Stimulated activated CD4-positive, alpha-beta T cell treated with anti-CD3 and anti-CD28 coated beads, Interleukin-1b, Interleukin-23, amount 100 ng/mL, for 4 hours (primary cell): ENCODE measurements at places on chromosomes 11 and 22.

DNA sequence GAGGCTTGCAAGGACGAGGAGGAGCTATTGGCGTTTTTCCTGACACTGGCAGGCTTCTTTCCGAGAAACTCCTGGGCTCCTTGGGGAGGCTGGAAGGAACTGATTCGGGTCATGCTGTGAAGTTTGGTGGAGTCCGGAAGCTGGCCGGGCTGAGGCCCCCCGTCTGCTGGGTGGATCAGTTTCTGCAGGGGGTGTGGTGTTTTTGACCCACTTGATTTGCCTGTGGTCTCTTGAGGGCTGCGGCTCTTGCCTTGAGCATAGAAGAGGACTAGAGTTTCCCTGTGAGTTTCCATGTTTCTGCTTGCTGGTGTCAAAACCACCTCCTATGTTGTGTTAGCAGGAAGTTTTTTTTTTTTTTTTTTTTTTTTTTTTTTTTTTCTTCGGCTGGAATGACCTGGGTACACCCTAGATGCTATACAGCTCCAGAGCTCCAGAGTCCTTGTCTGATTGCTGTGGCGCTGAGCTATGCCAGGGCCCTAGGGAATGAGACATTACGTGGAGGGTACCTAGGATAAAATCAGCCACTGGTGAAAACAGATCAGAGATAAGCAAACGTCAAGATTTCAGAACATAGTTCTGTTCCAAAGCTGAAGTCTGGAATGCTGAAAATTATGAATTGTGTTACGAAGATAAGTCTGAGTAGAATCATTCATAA lies 728 bp downstream of the TBC1D22A start:
- DNase-seq = no peak

GRCh38 chr11:15519124-15519791 lies 404.5 kb downstream of the INSC start:
- DNase-seq = no peak

DNA sequence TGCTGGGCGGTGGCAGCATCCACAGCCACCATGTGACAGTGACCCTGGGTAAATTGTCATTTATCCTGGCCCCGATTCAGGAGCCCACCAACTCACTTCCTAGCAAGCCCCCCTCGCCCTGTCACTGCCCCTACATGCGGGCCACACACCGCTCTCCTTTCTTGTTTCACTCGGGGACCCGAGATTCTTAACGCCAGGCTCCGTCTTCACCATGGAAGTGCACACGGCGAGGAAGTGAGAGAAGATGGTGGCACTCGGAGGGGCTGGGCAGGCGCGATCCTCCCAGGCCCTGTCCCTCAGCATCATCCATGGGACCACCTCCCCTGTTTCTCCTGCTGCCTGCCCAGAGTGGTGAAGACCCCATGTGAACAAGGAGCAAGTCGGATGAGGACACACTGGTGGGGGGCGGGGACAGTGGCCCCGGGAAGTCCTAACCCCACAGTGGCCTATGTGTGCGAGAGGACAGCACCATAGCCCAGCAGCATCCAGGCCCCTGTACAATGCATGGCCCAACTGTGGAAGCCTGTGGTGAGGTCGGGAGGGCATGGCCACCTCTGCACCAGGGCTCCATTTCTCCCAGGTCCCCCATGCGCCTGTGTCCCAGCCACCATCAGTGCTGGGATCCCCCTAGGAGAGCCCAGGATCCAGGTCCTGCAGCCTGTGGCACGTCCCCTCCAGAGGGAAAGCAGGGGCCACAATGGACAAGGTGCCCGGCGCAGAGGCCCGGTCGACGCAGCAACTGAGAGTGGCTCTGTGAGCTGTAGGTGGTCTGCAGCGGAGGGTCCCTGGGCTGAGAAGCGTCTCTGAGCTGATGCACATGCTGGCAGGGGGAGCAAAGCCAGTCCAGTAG lies 262.8 kb downstream of the BRD1 start:
- DNase-seq = no peak

- no peak for DNase-seq
These were observed 7.2 kb upstream of the SLN start for GRCh38 chr11:107719073-107719472.

- DNase-seq = no peak
These were observed 61.5 kb downstream of the IGLL1 start for GRCh38 chr22:23518376-23519187.

DNA sequence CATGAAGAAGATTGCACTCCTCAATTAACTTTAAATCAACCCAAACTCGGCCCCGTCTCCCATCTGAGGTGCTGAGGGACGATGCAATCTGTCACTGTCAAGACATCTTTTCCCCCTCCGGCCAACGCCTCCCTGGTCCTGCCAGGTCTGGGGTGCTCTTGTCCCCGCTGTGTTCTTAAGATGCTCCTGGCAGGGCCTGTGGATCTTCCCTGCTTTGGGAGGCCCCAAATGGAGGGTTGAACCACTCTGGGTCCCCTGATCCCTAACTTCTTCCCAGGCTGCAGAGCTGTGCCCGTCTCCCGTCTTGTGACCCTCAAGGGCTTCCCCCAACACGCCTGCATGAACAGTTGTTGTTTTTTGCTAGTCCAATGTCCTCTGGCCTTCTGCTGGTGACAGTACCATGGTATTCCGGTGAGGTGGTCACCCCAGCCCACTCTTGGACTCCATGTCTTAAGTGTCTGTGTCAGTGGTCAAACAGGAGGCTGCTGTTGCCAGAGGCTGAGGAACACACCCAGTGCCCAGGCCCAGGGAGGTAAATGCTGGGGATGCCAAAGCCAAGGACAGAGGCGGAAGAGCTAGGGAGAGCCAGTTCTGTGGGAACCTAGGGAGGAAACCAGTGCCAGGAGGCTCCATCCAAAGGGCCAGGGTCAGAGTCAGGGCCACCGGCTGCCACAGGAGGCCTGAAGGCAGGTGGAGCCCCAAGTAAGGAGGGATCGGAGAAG lies 70.6 kb upstream of the SHANK2 start:
- DNase-seq = no peak

GRCh38 chr11:134170919-134171281 lies 52.9 kb downstream of the NCAPD3 start:
- no peak for DNase-seq

DNA sequence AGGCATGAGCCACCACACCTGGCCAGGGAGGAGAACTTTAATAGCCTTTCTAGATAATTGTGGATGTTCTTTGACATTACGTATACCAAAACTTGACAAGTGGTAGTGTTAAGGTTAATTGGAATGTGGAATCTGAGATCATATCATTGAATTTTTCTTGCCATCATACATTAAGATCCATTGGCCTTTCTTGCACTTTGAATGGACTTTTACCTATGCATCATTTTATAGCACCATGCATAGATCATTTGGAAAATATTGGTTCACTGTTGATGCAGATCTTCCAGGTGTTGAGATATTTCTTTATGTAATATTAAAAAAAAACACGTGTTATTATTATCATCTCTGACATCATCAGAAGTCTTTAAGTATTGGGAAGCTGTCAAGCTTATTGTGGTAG lies 36.5 kb downstream of the ACER3 start:
- DNase-seq = no peak

- no peak for DNase-seq
These were observed 58.2 kb downstream of the MORC2 start for GRCh38 chr22:30910358-30910757.

DNA sequence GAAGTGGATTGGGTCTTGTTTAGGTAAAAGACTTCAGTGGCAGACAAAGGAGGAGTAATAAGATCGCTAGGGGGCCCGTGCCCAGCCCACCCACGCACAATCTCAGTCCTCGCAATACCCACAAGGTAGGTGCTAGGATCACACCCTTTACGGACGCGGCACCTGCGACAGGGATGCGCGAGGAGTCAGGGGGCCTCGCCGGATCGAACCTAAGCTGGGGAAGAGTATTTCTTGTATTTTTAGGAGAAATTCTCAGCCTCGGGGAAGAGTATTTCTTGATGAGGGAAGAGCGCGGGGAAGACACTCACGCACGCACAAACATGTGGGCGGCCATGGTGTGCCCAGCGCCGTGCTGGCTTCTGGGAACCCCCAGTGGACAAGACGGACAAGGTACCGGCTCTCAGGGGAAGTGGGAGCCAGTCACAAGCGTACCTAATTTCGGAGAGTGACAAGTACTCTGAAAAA lies 745 bp upstream of the FAM118A start:
- no peak for DNase-seq

GRCh38 chr22:43017525-43018460 lies 2.8 kb upstream of the PACSIN2 start:
- no peak for DNase-seq

GRCh38 chr11:30365793-30366517 lies 43.1 kb downstream of the ARL14EP start:
- no peak for DNase-seq

GRCh38 chr11:59368238-59369022 lies 9.7 kb downstream of the OR5AN1 start:
- DNase-seq = no peak

GRCh38 chr11:69496631-69497220 lies 15.3 kb downstream of the LINC01488 start:
- no peak for DNase-seq

DNA sequence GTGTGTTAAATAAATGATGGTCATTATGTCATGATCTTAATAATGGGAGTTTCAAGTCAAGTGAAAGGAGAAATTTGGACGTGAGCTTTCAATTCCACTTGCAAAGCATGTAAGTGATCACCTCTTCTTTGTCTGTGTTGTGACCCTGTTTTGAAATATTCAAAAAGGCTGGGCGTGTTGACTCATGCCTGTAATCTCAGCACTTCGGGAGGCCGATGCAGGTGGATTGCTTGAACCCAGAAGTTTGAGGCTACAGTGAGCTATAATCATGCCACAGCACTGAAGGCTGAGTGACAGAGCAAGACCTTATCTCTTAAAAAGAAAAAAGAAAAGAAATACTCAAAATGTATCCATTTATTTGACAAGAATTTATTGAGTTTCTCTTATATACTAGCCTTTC lies 32.9 kb upstream of the EED start:
- DNase-seq = no peak

- no peak for DNase-seq
These were observed 33.8 kb downstream of the EHF start for GRCh38 chr11:34654483-34655334.

GRCh38 chr22:44047891-44048301 lies 23.8 kb downstream of the PARVB start:
- no peak for DNase-seq

- DNase-seq = no peak
These were observed 9.4 kb downstream of the C11orf97 start for GRCh38 chr11:94521684-94522083.

DNA sequence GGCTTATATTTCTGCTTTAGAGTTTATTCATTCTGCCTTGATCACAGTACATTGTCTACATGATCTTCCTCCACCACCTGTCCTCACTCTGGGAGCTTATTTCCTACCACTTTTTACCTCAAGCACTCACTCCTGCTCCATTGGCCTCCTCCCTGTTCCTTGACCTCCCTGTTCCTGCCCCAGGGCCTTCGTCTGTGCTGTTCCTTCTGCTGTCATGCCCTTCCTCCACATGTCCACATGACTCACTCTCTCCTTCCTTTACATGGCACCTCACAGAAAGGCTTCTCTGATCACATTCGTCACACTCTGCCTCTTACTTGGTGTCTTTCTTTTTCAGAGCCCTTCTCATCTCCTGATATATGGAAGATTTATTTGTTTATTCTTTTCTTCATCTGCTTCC lies 103.0 kb downstream of the FBXO7 start:
- no peak for DNase-seq

DNA sequence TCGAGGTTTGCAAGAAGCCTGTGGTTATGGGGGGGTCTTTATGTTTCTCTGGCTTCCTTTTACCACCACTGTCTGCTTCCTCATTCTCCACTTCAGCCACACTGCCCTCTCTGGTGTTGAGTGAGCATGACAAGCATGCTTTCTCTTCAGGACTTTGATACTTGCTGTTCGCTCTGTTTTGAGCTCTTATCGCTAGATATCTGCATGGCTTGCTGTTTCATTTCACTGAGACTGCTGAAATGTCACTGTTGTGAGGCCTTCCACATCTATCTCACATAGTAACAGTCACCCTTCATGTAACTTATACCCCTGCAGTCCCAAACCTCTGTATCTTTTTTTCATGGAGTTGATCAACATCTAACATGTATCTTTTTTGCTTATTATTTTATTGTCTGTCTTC lies 59.8 kb downstream of the TMEM135 start:
- DNase-seq = no peak

- DNase-seq = no peak
These were observed 43.3 kb downstream of the ENDOD1 start for GRCh38 chr11:95132956-95133355.

DNA sequence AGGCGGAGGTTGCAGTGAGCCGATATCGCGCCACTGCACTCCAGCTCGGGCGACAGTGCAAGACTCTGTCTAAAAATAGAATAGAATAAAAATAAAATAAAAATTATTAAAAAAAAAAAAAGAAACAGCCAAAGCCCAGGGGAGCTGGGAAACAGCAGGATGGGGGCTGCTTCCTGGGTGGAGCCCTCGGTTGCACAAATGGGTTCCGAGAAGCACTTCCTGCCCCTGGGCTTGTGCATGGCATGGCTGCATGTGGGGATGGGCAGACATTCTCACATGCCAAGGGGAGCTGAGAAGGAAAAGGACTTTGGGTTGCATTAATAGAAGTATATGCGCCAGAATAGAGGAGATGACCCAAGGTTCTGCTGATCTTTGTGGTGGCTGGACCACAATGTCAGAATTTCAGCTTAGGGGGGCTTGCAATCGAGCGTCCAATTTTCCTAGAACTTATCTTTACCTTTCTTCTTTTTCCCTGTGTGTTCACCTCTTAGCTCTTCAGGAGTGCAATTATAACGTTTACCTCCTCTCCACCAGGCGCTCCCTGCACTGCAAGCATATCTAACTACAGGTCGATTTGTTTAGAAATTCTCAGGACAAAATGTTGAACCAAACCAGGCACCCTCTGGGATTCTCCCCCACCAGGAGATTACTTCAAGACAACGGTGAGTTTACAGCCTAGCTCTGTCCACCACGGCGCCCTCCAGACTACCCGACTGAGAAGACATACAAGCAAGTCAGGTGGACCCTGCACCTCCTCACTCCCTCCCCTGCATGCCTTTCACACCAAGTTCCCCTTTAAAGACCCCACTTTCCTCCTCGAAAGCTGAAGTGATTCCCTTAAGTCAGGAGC lies 53.2 kb downstream of the SHISAL1 start:
- no peak for DNase-seq

GRCh38 chr22:19258371-19258770 lies 33.1 kb downstream of the CLTCL1 start:
- no peak for DNase-seq

GRCh38 chr11:131351848-131352247 lies 18.6 kb upstream of the NTM start:
- no peak for DNase-seq

DNA sequence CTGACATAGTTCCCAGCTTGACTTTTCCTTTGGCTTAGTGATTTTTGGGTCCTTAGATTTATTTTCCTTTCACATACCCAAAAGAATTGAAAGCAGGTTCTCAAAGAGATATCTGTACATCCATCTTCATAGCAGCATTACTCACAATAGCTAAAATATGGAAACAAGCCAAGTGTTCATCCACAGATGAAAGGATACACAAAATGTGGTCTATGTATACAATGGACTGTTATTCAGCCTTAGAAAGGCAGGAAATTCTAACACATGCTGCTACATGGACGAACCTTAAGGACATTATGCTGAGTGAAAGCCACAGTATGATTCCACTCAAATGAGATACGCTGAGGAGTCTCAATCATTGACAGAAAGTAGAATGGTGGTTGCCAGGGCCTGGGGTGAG lies 171.8 kb downstream of the IGLL1 start:
- DNase-seq = no peak

GRCh38 chr11:76577921-76578653 lies 92.5 kb downstream of the LRRC32 start:
- DNase-seq = no peak
